Left lung (tissue), 14 donors: ENCODE measurements at places on chromosomes 6 and 20. TPM values are rescaled to one million over a fixed set of nuclear protein-coding genes. Genes with fewer than 3 reads are reported as not detected.

Gene DEFB125
- polyA plus RNA-seq, result not detected

Gene NOX3
- polyA plus RNA-seq, result not detected

Gene GSTA3
- polyA plus RNA-seq, result 1.0 TPM

Gene GMNN
- polyA plus RNA-seq, result 35.7 TPM

Gene CDC5L
- polyA plus RNA-seq, result 37.8 TPM

Gene ROMO1
- polyA plus RNA-seq, result 57.5 TPM

Gene SGK2
- 10.8 TPM for polyA plus RNA-seq

Gene TPX2
- 44.0 TPM for polyA plus RNA-seq

Gene LSM14B
- 60.9 TPM for polyA plus RNA-seq

Gene MAP7
- 18.7 TPM for polyA plus RNA-seq

Gene GABRR1
- polyA plus RNA-seq, result not detected

Gene SENP6
- 185 TPM for polyA plus RNA-seq

Gene SLC22A3
- 31.4 TPM for polyA plus RNA-seq

Gene SLCO4A1
- polyA plus RNA-seq, result 0.61 TPM

Gene CLPSL1
- polyA plus RNA-seq, result not detected

Gene COL20A1
- 0.27 TPM for polyA plus RNA-seq

Gene AIF1
- polyA plus RNA-seq, result 18.8 TPM

Gene SEMG1
- not detected for polyA plus RNA-seq

Gene TRPC4AP
- 68.7 TPM for polyA plus RNA-seq

Gene HLA-DQA1
- 4.6 TPM for polyA plus RNA-seq

Gene LAMA4
- 231 TPM for polyA plus RNA-seq

Gene C20orf202
- 1.1 TPM for polyA plus RNA-seq

Gene THBS2
- polyA plus RNA-seq, result 4.9 TPM

Gene PCSK2
- polyA plus RNA-seq, result 0.92 TPM

Gene TRIM40
- not detected for polyA plus RNA-seq

Gene GPR31
- polyA plus RNA-seq, result not detected

Gene PRDM13
- not detected for polyA plus RNA-seq

Gene IL20RA
- 1.7 TPM for polyA plus RNA-seq

Gene GLP1R
- polyA plus RNA-seq, result 0.57 TPM

Gene ADGRF4
- 0.18 TPM for polyA plus RNA-seq

Gene HLA-DOA
- 1.8 TPM for polyA plus RNA-seq

Gene HLA-DMB
- 8.6 TPM for polyA plus RNA-seq

Gene DEFB110
- polyA plus RNA-seq, result not detected

Gene POM121L2
- polyA plus RNA-seq, result not detected

Gene SSTR4
- polyA plus RNA-seq, result 0.23 TPM

Gene LRRC73
- 0.55 TPM for polyA plus RNA-seq

Gene PARD6B
- polyA plus RNA-seq, result 9.0 TPM

Gene ENPP5
- 11.4 TPM for polyA plus RNA-seq

Gene LY6G6D
- polyA plus RNA-seq, result 0.57 TPM

Gene HLA-DMA
- 23.3 TPM for polyA plus RNA-seq

Gene FABP7
- 22.8 TPM for polyA plus RNA-seq

Gene BCAS1
- 0.82 TPM for polyA plus RNA-seq

Gene KLHDC3
- polyA plus RNA-seq, result 109 TPM

Gene MYCT1
- polyA plus RNA-seq, result 33.4 TPM

Gene GNAS-AS1
- polyA plus RNA-seq, result 1.3 TPM

Gene POPDC3
- 0.93 TPM for polyA plus RNA-seq

Gene PNPLA1
- 0.13 TPM for polyA plus RNA-seq

Gene EGFL8
- 25.0 TPM for polyA plus RNA-seq

Gene TINAG
- polyA plus RNA-seq, result not detected

Gene MAP3K7
- polyA plus RNA-seq, result 45.5 TPM

Gene DLL1
- polyA plus RNA-seq, result 11.7 TPM

Gene MUCL3
- polyA plus RNA-seq, result 0.10 TPM

Gene RBPJL
- polyA plus RNA-seq, result not detected

Gene NRSN1
- 0.26 TPM for polyA plus RNA-seq

Gene SLC22A7
- not detected for polyA plus RNA-seq

Gene CLVS2
- polyA plus RNA-seq, result 0.16 TPM

Gene BHLHE23
- not detected for polyA plus RNA-seq

Gene BICRAL
- 18.9 TPM for polyA plus RNA-seq

Gene OXT
- not detected for polyA plus RNA-seq

Gene ADGRF5
- 126 TPM for polyA plus RNA-seq
